Stimulated activated CD4-positive, alpha-beta T cell treated with anti-CD3 and anti-CD28 coated beads, Interleukin-4, amount 100 ng/mL, for 1 hour (primary cell): ENCODE measurements at places on chromosomes 1 and 21.

- no peak for DNase-seq
These were observed 1048.2 kb downstream of the TTLL7 start for GRCh38 chr1:82950606-82951200.

DNA sequence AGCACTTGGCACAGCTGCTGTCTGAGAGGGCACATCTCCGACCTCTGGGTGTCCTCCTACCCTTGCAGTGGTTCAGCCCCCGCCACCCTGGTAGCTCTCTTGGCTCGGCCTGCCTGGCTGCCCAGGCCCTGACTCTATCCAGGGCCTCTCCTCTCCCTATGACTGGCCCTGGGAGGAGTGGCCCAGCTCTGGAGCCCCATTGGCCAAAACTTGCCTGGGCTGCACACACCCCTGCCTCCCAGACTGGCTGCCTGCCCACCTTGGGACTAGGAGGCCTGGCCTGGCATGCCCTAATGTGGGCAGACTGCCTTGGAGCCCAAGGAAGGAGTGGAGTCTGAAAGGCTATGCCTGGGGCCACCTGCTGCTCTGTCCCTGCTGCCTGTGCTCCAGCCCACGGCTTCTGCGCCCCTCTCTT, 33.6 kb downstream of the ACOT11 start:
- no peak for DNase-seq

GRCh38 chr1:8419172-8419571, 101.3 kb downstream of the SLC45A1 start:
- DNase-seq = no peak

DNA sequence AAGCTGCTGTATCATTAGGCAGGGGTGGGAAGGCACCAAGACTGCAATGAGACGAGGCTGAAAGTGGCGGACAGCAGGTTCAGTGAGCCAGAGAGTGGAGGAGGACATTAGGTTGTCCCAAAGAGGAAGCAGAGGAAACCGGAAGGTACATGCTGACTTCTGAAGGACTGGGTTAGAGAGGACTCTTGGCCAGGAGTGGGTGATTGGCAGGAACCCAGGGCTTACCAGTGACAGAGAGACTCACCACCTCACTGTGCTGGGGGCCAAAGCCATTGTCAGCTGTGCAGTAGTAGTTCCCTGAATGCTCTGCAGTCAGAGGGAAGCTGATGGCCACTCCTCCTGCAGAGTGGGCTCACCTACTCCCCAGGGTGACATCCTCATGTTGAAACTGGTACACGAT, 41.9 kb upstream of the FCRL4 start:
- no peak for DNase-seq

- no peak for DNase-seq
These were observed 122.5 kb downstream of the GLIS1 start for GRCh38 chr1:53616511-53616910.

GRCh38 chr1:199854686-199855321, 172.7 kb upstream of the NR5A2 start:
- DNase-seq = no peak

DNA sequence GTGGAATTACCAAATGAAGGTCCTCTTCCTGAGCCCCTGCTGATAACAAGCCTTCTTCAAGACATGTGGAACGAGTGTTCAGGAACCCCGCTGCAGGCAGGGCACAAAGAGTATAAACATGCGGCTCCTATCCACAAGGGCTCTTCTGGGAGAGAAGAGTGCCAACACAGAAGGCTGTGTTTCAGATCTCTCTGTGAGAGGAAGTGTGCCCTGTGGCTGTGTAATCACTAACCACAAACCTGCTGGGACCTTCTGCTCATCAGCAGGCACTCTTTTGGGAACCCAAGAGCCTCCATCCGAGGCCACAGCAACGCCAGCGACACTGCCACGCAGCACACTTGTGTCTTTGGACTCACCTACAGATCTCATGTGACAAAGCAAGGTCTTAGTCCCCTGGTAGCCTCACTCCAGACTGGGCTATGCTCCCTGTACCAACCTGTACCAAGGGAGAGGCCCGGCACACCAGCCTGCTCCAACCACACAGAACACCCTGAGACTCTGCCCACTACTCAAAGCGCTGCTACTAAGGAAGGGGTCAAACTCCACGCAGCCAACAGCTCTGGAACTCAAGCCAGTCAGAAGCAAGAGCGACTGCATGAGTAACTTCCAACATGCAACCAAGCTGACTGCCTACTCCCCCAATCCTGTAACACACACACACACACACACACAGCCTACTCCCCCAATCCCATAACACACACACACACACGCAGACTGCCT, 7.8 kb downstream of the PTTG1IP start:
- no peak for DNase-seq

GRCh38 chr1:200491103-200491502, 81.3 kb upstream of the ZNF281 start:
- DNase-seq = no peak

GRCh38 chr1:7558921-7559869, 211.9 kb upstream of the VAMP3 start:
- no peak for DNase-seq

DNA sequence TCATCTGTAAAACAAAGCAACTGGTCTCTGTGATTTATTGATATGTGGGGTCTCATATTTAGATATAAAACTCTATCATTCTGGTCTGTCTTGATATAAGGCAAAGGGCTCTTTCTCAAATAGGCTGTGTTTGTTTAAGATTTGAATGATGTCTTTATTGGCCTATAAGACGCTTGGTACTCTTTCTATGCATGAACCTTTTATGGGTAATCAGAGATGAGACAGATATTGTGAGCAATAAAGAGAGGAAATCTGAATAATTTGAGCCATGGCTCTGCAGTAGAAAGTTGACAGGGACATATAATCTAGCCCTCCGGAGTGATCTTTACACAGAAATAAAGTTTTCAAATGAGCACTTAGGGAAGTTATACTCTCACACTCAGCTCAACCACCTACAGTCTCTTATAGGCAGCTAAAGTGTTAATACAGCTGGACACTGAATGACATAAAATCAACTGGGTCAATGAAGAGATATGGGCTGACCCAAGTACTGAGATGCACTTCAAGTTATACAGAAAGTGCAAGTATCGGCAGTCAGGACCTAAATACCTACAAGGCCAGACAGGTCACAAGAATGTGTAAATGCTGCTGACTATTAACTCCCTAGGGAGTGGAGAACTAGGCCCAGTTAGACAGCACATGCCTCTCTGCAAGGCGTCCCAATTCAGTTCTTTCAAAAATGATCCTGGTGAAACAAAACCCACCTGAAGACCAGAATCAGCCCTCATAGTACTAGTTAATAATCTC, 111.0 kb downstream of the PTPN14 start:
- no peak for DNase-seq
